ENCODE measurements at places on chromosomes 11 and 22.

GRCh38 chr11:5196731-5197130 is 3.8 kb downstream of the OR51V1 start:
- DNase-seq = no peak

DNA sequence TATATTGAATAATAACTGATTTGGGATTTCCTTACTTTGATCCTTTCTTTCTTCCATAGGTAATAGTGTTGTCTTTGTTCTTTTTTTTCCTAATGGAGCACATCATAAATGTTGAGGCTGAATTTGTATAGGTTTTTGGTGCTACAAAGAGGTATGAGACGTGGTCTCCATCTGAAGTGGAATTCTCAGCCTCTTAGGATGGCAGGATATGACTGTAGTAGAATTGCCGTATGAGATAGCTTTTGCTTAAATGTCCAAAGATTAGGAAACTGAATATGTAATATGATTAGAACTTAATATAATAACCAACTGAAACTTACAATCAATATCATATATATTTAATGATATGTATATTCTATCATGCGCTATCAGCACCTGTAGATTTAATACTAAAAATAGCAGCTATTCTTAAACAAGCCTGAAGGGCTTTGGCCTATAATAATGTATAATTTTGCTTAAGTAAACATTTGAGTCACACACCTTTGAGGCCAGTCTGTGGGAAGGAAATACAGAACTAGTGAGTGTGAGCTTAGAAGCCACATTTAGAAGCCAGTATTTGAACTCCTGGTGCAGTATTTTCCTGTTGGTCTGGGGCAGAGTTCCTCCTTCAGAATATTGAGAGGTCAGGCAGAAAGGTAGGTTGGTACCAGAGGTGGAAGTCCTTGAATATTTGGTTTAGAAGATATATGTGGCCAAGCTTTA is 62.6 kb downstream of the SWAP70 start:
- DNase-seq = no peak

GRCh38 chr11:61144511-61145179 is 16.6 kb downstream of the VPS37C start:
- no peak for DNase-seq

GRCh38 chr22:17110791-17111550 is 10.2 kb downstream of the TMEM121B start:
- DNase-seq = no peak

DNA sequence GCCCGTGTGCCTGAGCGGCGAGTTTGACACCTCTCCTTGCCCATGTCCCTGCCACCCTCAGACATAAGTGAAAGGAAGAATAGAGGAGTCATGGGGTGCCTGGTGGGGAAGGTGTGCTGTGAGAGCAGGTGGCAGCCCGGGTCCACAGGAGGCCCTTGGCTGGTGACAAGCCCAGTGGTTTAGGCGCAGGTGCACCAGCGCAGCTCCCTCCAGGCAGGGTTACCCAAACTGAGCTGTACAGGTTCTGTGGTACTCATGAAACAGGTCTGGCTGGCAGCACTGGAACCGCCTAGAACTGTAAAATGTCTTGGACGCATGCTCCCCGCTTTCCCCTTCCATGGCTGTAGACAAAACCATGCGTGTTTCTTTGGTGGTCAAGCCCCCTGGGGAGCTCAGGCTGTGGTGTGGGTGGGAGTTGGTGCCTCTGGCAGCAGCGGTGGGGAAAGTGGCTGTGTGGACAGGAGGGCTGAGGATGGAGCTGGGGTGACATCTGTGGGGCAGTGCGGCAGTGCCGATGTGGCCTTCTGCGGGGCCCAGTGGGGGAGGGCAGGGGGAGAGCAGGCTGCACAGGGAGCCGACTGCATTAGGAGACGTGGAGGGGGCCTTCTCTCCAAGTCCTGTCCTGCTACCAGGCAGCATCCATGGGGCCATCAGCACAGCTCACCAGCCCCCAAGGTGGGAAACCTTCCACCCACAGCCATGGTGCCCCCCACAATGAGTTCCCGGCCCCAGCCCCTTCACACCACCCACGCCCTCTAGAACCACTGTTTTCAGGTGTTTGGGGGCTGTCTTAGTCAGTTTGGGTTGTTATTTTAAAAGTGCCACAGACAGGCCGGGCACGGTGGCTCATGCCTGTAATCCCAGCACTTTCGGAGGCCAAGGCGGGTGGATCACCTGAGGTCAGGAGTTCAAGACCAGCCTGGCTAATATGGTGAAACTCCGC is 5.6 kb upstream of the GTSE1 start:
- no peak for DNase-seq

GRCh38 chr22:29211466-29211865 is 5.8 kb downstream of the EMID1 start:
- DNase-seq = no peak

GRCh38 chr11:119388103-119388502 is 6.6 kb upstream of the USP2 start:
- DNase-seq = no peak

DNA sequence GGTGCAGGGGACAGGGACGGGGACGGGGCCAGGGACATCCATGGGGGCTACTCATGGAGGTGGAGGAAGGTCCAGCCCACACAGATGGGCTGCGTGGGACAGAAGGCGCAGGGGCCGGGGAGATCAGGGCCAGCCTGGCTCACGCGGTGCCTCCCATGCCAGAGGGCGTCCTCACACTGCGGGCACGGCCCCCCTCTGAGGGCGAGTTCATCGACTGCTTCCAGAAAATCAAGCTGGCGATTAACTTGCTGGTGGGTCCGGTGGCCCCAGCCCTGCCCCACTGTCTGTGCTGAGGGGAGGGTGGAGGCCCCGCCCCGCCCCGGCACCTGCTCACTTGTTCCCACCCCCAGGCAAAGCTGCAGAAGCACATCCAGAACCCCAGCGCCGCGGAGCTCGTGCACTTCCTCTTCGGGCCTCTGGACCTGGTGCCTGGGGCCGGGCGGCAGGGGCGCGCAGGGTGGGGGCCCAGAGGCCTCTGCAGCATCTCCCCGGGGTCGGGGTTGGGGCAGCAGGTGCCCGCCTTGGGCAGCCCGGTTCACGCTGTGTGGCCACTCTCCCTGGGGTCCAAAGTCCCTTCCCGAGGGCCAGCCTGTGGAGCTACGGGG is 15.8 kb downstream of the EPS8L2 start:
- no peak for DNase-seq

DNA sequence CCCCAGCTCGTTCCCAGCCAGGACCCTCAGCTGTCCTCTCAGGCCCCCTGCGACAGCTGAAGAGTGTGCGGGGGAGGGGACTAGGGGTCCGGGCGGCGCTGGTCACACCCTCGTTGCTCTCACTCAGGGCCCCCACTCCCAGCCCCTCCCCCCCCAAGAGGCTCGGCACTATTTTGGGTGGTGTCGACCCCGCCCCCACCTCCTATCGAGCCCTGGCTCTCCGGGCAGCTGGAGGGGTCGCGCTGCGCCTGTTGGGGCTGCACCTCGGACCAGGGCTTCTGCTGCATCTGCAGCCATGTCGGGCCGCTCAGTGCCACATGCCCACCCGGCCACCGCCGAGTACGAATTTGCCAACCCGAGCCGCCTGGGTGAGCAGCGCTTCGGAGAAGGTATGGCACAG is at the start of gene HSPB2:
Gene HSPB2 (plus strand): TSS at position 200 of the 400 bp plus-strand sequence. CDS start 96 bp downstream, at position 296.
- no peak for DNase-seq

DNA sequence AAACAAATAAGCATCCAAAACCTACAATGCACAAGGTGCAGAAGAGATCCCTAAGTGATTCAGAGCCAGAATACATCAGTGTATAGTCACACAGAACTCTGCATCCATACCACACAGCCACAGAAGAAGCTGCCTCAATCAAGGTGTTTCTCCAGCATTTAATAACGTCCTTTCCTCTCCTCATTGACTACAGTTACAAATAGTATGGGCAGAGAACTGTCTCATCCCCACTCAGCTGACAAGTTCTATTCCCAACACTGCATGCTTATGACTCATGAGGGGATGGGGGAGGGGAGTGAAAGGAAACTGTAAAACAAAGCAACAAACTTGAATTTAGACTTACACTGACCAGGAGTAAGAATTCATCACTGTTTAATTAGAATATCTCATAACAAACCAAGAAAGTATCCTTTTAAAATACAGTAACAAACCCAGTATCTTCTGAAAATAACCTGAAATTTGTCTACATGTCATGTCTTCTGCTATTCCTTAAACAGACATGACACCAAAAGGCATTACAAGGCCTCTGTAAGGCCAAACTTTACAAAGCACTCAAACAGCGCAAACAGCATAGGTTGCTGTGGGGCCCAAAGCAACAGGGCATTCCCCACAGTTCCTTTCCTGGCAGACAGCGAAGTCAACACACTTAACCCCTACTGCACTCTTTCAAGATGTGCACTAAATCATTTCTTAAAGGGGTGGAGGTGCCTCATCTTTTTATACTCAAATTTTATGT is 29.3 kb downstream of the CELF1 start:
- no peak for DNase-seq

GRCh38 chr22:23264610-23265367 is 84.5 kb downstream of the BCR start:
- no peak for DNase-seq

- no peak for DNase-seq
Measured at GRCh38 chr11:45227836-45228235, 58.3 kb downstream of the SYT13 start.

GRCh38 chr11:118497831-118498230 is 29.4 kb upstream of the TTC36 start:
- no peak for DNase-seq

DNA sequence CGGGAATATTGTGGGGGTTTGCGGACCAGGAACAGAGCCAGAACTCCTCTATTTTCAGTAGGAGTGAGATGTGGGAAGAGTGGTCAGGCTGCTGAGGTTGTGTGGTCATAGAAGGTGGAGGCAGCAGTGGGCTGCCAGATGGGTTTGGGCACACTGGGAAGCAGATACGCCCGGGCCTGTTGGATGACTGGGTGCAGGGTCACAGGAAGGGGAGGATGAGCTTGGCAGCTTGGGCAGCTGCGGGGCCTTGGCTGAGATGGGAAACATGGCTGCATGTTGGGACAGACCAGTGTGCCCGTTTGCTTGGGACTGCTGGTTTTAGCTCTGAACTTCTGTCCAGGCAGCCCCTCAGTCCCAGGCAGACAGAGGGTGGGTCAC is 11.4 kb downstream of the SHANK3 start:
- no peak for DNase-seq

GRCh38 chr11:103537904-103538502 is 428.8 kb downstream of the DYNC2H1 start:
- no peak for DNase-seq

GRCh38 chr11:75945446-75945845 is 130.4 kb downstream of the UVRAG start:
- no peak for DNase-seq

DNA sequence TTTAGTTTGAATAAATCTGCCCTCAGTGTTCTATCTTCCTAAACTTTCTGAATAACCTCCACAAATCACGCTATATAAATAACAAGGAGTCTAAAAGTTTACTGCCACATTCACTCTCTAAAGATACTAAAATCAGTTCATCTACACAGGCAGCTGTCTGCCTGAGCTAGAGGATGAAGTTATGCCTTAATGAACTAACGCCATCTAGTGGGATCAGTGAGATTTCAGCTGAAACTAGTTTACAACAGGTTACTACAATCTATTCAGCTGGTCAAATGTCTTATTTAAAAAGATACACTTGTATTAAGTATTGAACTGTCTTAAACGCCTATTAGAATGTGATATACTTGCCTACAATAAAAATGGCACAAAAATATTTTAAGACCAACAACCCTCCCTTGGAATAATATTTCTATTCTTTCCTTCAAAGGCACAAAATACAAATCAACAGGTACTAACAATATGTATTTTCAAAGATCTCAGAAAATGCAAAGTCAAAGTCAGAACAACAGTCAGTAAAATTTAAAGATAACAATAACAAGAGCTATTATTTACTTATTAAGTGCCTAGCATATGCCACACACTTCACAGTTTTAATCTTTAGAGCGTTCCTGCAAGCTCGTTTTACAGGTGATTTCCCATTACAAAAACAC is 84.1 kb downstream of the LARGE2 start:
- no peak for DNase-seq

DNA sequence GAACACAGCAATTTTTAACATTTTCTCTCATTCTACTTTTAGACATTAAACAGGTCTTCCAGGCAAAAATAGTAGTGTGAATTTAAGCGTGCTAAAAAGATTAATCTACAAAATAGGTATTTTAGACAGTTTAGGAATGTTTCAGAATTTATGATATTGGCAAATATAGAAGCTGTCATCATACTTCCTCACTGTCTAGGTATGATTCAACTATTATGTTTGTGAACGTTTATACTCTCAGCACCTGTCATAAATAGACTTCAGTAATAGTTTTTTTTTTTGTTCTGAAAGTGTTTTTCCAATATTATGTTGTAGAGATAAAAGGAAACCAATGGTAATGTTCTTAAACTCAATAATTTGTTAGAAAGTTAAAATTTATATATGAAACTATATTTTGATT is 103.0 kb downstream of the ARHGAP42 start:
- no peak for DNase-seq

DNA sequence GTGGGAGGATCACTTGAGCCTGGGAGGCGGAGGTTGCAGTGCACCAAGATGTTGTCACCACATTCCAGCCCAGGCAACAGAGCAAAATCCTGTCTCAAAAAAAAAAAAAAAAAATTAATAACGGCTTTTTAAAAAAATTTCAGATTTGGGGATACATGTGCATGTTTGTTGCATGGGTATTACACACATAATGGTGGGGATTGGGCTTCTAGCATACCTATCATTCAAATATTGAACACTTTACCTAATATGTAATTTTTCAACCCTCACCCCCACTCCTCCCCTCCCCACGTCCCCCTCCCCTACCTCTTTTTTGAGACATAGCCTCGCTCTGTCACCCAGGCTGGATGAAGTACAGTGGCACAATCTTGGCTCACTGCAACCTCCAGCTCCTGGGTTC is 40.1 kb downstream of the ABTB2 start:
- no peak for DNase-seq

GRCh38 chr11:26027887-26028286 is 304.0 kb upstream of the ANO3 start:
- no peak for DNase-seq

DNA sequence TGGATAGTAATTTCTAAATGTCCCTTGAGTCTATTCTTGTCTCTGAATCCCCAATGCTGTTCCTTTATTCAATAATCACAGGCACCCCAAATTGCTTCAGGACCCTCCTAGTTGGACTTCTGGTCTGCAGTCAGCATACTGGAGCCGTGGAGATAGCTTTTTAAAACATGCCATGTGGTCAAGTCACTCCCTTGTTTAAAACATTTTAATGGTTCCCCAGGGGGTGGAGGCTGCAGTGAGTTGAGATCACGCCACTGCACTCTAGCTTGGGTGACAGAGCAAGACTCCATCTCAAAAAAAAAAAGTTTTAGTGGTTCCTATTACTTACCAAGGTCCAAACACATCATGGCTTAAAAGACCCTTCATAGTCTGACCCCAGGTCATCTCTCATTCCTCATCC is 220.3 kb downstream of the ADAMTS15 start:
- DNase-seq = no peak

- no peak for DNase-seq
Measured at GRCh38 chr22:19621373-19622060, 92.8 kb upstream of the SEPTIN5 start.

GRCh38 chr22:19927696-19928095 is 13.9 kb upstream of the COMT start:
- DNase-seq = no peak

- no peak for DNase-seq
Measured at GRCh38 chr11:91913407-91913806, 311.2 kb upstream of the FAT3 start.

Data from stimulated activated CD8-positive, alpha-beta memory T cell treated with anti-CD3 and anti-CD28 coated beads, Interleukin-15, amount 100 ng/mL, for 4 hours (primary cell).